ENCODE measurements at places on chromosomes 7 and 10. TPM values are rescaled to one million over a fixed set of nuclear protein-coding genes. Genes with fewer than 3 reads are reported as not detected.

DNA sequence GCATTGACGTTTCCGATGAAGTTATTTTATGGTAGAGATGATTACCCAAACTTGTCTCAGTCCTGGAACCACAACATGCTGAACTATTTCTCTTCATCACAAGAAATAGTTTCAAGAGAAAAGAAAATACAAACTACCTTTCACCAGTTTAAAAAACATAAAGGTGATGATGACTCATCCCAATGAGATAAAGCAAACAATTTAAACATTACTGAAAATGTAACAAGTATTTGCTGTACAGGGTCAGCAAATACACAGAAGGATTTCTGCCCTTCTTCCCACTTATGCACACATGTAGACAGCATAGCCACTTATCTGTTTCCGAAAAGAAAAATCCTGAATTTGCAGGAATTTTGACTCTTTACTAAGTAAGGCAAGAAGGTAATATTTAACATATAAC, 50.8 kb downstream of the RHOBTB1 start:
- no peak for DNase-seq

Gene CFAP46
- not detected for total RNA-seq

GRCh38 chr10:129730993-129731325, 233.1 kb downstream of the EBF3 start:
- DNase-seq, result no peak

DNA sequence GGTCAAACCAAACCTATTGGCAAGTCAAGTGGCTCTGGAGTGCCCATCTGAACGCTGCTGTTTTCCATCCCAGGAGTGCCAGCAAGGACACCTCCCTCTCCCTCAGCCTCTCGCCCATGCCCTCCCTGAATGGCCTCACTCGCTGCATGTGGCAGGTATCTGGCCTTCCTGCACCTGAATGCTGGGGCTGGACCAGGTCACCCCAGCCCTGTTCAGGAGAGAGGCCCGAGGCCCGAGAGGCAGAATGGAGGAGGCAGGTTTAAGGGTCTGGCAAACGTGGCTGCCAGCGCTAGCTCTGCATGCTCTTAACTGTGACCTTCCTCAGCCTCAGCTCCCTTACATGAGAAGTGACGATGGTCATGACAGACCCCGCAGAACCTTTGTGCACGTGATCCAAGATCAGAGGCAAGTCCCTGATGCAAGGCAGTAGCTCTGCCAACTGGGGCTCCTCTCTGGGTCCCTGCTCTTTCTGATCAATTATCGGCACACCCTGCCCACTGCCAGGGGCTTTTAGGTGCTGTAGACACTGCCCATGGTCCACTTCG, 295.7 kb upstream of the ZMIZ1 start:
- DNase-seq, result no peak

- DNase-seq, result no peak
Observed at GRCh38 chr7:126286317-126286716, 966.4 kb downstream of the GRM8 start.

DNA sequence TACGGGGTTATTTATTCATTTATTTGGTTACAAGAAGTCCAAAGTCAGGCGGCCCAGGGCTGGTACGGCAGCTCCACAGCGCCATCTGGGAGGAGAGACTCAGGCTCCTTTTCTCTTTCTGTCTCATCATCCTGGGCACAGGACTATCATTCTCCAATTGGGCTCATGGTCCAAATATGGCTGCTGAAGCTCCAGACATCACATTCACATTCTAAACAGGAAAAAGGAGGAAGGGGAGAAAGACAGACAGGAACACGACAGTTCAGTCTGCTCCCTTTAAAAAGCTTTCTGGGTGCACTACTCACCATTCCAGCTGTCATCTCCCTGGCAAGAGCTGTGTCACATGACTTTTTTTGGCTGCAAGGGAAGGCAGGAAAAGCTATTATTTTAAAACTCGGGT, 74.4 kb upstream of the PDZD8 start:
- DNase-seq, result no peak

Gene FUOM
- 25.5 TPM for total RNA-seq

DNA sequence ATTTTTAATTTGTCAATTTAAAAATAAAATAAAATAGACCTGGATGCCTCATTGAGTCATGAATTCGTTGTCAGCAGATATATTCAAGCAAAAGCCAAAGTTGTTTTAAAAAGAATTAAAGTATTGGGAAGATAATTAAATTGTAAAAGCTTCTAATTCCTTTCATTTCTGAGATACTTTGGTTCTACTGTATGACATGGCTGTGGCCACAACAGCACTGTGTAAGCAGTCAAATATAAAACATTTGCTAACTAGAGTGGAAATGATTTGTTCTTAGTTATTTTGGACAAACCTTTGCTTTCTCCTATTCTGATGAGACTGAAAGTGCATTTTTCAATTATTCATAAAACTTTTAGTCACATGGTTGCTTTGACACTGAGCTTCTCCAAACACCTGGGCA, 143.6 kb upstream of the FAM13C start:
- DNase-seq, result no peak

Gene CCL24
- 7.4 TPM for total RNA-seq

DNA sequence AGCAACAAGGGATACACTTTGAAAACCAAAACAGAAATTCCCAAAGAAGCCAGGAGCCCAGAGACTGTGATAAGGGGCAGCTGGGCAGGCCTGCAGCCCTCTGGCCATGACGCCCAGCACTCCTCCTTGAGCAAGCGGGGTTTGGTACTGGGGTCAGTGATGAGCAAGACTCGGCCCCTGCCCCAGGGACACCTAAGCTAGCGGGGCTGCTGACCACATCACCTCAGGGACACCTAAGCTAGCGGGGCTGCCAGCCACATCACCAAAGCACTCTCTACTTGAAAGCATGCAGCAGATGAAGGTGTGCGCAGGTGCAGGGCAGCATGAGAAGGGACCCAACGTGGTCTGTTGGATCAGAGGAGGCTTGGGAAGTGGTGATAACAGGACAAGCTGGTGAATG, 108.0 kb upstream of the PPP2R2D start:
- DNase-seq, result no peak

All from left colon (tissue), 2 donors.